ENCODE measurements at places on chromosomes 4 and X. TPM values are rescaled to one million over a fixed set of nuclear protein-coding genes. Genes with fewer than 3 reads are reported as not detected.

DNA sequence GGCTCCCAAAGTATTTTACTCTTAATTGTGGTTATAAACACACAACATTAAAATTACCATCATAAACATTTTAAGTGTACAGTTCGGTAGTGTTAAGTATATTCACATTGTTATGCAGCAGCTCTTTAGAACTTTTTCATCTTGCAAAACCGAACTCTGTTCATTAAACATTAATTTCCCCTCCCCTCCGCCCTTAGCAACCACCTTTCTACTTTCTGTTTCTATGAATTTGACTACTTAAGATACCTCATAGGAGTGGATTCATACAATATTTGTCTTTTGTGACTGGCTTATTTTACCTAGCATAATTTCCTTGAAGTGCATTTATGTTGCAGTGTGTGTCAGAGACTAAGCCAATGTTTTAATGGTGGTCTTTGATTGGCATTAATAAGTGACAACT, 32.6 kb downstream of the IL13RA1 start:
- H3K4me3 ChIP-seq = no peak overlapping the region
- H3K36me3 ChIP-seq = peaks cover 12% of the 10 kb centered on the region

REELD1 gene
- total RNA-seq = not detected

GRCh38 chr4:140078366-140078765, 75.6 kb downstream of the MAML3 start:
- H3K36me3 ChIP-seq = no peaks in the 10 kb centered on the region
- H3K27ac ChIP-seq = peak overlapping the region; percentile 86
- peaks cover 20% of the 10 kb centered on the region for H3K4me1 ChIP-seq
- H3K4me3 ChIP-seq = peak overlapping the region; percentile 45

GRCh38 chrX:12693754-12694153, 97.5 kb upstream of the PRPS2 start:
- no peak overlapping the region for H3K4me3 ChIP-seq
- DNase-seq = no peak
- H3K27me3 ChIP-seq = no peaks in the 10 kb centered on the region
- H3K27ac ChIP-seq = no peak overlapping the region
- H3K4me1 ChIP-seq = no peaks in the 10 kb centered on the region

GRCh38 chr4:101037938-101038413, 309.4 kb downstream of the PPP3CA start:
- no peak overlapping the region for H3K27ac ChIP-seq
- H3K27me3 ChIP-seq = no peaks in the 10 kb centered on the region
- H3K36me3 ChIP-seq = peaks cover 11% of the 10 kb centered on the region
- H3K4me3 ChIP-seq = no peak overlapping the region
- peaks cover 7% of the 10 kb centered on the region for H3K4me1 ChIP-seq

KDR gene
- 0.67 TPM for total RNA-seq

PLS3 gene
- 642 TPM for total RNA-seq

PCDH10 gene
- 30.5 TPM for total RNA-seq

- peaks cover 35% of the 10 kb centered on the region for H3K4me1 ChIP-seq
- no peak for DNase-seq
- H3K4me3 ChIP-seq = no peak overlapping the region
- no peaks in the 10 kb centered on the region for H3K27me3 ChIP-seq
- H3K27ac ChIP-seq = no peak overlapping the region
- peaks cover 8% of the 10 kb centered on the region for H3K36me3 ChIP-seq
Measured at GRCh38 chr4:154001193-154001592, 212.3 kb upstream of the SFRP2 start.

DNA sequence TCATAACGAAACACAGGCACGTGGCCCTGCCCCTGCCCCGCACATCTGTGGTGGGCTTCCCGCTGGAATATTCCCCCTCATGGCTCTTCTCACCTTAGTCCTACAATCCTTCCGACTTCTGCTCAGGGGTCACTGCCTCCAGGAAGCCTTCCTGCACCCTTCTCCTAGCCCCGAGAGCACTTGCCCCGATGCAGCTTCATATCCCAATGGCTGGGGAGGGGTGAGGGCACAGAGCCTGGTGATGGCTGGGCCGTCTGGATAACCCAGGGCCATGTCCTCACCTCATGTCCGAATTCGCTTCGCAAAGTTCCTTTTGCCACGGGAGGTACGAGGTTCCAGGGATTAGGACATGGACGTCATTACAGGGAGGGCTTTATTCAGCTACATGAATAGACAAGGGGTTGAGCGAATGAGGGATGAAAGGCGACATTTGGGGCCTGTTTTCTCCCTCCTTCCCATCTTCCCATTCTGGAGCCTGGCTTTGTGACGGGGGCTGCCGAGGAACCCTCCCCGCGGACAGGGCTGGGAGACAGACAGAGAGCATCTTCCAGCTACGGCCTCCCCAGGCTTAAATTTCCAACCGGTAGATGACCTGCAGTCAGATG, 35.5 kb upstream of the HMX1 start:
- peaks cover 8% of the 10 kb centered on the region for H3K4me1 ChIP-seq
- H3K36me3 ChIP-seq = peaks cover 1% of the 10 kb centered on the region
- peaks cover 14% of the 10 kb centered on the region for H3K27me3 ChIP-seq
- no peak overlapping the region for H3K27ac ChIP-seq
- peak; percentile 61 for DNase-seq

- no peaks in the 10 kb centered on the region for H3K27me3 ChIP-seq
- peak within 1 kb of the TSS; percentile 78 for H3K4me3 ChIP-seq
- H3K36me3 ChIP-seq = peaks cover 2% of the 10 kb centered on the region
- DNase-seq = peak; percentile 99
Measured at GRCh38 chr4:125314676-125315575, at the start of gene FAT4. FAT4 (plus strand) TSS chr4:125314955; CDS start chr4:125316412, 1,457 bp downstream.

DNA sequence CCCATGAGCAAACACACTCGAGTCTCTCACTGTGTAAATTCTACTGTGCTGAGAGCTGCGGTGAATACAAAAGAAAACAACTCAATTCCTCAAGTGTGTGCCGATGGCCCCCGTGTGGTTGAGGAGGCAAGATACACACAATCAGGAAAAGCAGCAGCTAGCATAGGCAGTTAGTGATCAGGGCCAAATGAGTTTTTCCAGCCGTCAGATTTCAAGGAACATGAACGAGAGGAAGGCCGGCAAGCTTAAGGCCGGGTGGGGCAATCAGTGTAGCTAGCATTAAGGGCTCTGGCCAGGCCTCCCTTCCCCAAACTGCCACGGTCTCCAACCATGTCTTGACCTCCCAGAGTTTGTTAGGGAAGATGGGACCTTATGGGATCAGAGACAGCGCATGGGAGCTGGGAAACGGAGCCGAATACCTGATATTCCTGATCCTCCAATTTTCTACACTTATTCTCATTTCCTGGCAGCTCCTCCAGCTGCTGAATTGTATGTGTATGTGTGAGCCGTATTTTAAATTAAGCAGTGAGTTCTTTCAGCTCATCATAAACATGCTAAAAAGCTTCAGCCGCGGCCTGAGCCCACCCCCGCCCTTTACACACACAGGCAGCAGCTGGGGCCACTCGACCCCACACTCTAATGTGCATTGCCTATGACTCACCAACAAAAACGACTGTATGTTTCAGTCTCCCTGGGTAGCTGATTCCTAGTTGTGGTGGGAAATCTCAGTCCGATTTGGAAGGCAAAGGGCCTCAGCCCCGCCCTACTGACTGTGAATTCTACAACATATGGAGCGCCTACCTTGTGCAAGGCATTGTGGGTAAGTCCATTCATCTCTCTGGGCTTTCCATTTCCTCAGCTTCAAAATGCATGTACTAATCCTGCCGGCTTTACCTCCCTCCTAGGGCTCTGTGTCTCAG, 59.9 kb downstream of the RTL9 start:
- no peaks in the 10 kb centered on the region for H3K27me3 ChIP-seq
- peaks cover 41% of the 10 kb centered on the region for H3K4me1 ChIP-seq
- no peak for DNase-seq
- peak overlapping the region; percentile 7 for H3K4me3 ChIP-seq

GRCh38 chrX:7262551-7262950, 114.6 kb upstream of the PUDP start:
- H3K27me3 ChIP-seq = no peaks in the 10 kb centered on the region
- H3K27ac ChIP-seq = no peak overlapping the region
- no peaks in the 10 kb centered on the region for H3K4me1 ChIP-seq
- DNase-seq = no peak

- peaks cover 21% of the 10 kb centered on the region for H3K36me3 ChIP-seq
- no peaks in the 10 kb centered on the region for H3K4me1 ChIP-seq
- H3K27me3 ChIP-seq = no peaks in the 10 kb centered on the region
- H3K4me3 ChIP-seq = no peak overlapping the region
- no peak overlapping the region for H3K27ac ChIP-seq
- no peak for DNase-seq
Measured at GRCh38 chrX:136870064-136870463, 10.5 kb downstream of the RBMX start.

GRCh38 chr4:81459228-81459627, 12.5 kb downstream of the RASGEF1B start:
- peaks cover 19% of the 10 kb centered on the region for H3K27me3 ChIP-seq
- H3K27ac ChIP-seq = no peak overlapping the region
- H3K4me1 ChIP-seq = no peaks in the 10 kb centered on the region
- peaks cover 6% of the 10 kb centered on the region for H3K36me3 ChIP-seq

- H3K27ac ChIP-seq = no peak overlapping the region
- no peaks in the 10 kb centered on the region for H3K36me3 ChIP-seq
- H3K4me1 ChIP-seq = no peaks in the 10 kb centered on the region
- H3K27me3 ChIP-seq = no peaks in the 10 kb centered on the region
Measured at GRCh38 chrX:38124000-38124399, 96.7 kb downstream of the SRPX start.

DNA sequence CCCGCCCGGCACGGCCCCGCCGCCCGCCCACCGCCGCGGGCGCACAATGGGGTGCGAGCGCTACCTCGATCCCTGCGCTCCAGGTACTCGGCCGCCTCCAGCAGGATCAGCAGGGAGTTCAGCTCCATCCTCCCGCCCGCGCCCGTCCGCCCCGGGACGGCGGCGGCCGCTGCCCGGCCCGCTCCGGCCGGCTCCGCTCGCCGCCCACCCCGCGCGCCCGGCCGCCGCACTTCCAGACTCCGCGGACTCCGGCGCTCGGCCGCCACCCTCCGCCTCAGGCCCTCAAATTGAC, at the start of gene MXD4:
MXD4 (minus strand) TSS at position 257 of the 292 bp plus-strand sequence; CDS start at position 128, 129 bp downstream.
- peak within 1 kb of the TSS; percentile 74 for H3K4me3 ChIP-seq
- H3K36me3 ChIP-seq = no peaks in the 10 kb centered on the region
- H3K4me1 ChIP-seq = peaks cover 17% of the 10 kb centered on the region
- DNase-seq = no peak

NMU gene
- 0.80 TPM for total RNA-seq

BEND2 gene
- not detected for total RNA-seq

TCEAL5 gene
- not detected for total RNA-seq

OTC gene
- total RNA-seq = not detected

DNA sequence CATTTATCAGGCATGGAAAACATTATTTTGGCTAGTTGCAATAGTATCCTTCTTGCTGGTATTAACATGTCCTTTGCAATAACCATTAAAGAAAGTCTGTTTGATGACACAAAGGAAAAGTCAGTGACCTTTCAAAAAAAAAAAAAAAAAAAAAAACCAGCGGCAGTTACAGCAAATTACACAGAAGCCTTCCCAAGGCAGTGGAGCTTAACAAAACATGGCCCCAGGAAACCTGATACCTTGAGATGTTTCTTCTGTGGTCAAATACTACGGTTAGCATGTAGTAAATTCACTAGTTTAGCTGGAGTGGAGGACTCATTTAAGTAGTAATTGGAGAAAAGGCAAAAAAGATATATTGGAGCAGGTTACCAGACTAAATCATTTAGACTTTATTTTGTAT, 359.1 kb downstream of the DACH2 start:
- no peaks in the 10 kb centered on the region for H3K36me3 ChIP-seq
- no peak overlapping the region for H3K4me3 ChIP-seq
- H3K27ac ChIP-seq = no peak overlapping the region
- H3K4me1 ChIP-seq = no peaks in the 10 kb centered on the region
- no peaks in the 10 kb centered on the region for H3K27me3 ChIP-seq
- DNase-seq = no peak

DNA sequence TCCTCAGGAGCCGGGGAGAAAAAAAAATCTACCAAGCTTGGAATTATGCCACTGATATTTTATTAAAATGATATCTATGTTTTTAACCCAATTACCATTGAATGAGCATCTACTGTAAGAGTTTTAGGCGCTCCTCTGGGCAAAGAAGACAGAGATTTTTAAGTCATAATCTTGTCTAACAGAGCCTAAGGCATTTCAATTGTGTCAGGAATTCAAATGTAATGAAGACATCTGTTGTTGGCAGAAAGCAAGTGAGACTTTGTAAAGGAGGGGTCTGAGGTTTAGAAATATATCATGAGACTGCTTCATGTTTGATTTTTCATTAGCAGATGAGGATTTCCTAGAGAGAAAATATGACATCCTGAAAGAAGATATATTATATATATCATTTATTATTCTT, 1158.1 kb downstream of the FSTL5 start:
- no peak overlapping the region for H3K4me3 ChIP-seq
- no peaks in the 10 kb centered on the region for H3K27me3 ChIP-seq
- no peak overlapping the region for H3K27ac ChIP-seq
- H3K4me1 ChIP-seq = no peaks in the 10 kb centered on the region
- DNase-seq = no peak
- H3K36me3 ChIP-seq = no peaks in the 10 kb centered on the region

- no peak overlapping the region for H3K27ac ChIP-seq
- H3K4me3 ChIP-seq = no peak overlapping the region
- H3K27me3 ChIP-seq = no peaks in the 10 kb centered on the region
- H3K36me3 ChIP-seq = no peaks in the 10 kb centered on the region
Measured at GRCh38 chr4:168501407-168501806, 4.6 kb downstream of the PALLD start.

GRCh38 chr4:166239354-166239753, 366.3 kb downstream of the TLL1 start:
- no peak for DNase-seq
- H3K27me3 ChIP-seq = peaks cover 5% of the 10 kb centered on the region
- no peaks in the 10 kb centered on the region for H3K4me1 ChIP-seq
- H3K4me3 ChIP-seq = no peak overlapping the region

- H3K27me3 ChIP-seq = no peaks in the 10 kb centered on the region
- H3K27ac ChIP-seq = no peak overlapping the region
- H3K4me3 ChIP-seq = no peak overlapping the region
- peaks cover 29% of the 10 kb centered on the region for H3K4me1 ChIP-seq
Measured at GRCh38 chr4:26175006-26175786, 145.6 kb upstream of the RBPJ start.

DNA sequence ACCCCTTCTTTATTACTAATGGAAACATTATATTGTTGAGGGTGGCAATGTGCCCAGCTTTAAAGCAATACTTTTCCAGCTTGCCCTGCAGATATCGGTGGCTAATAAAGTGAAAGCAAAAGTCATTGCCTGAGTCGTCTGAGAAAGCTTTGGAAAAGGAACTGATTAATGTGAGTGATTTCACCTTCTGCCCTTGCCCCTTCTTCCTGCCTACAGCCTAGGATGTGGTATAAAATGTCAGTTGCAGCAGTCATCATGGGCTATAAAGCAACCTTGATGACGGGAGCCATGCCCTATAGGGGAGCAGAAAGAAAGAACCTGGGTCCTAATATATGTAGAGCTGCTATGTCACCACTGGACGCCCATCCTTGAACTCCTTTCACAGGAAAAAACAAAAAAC, 132.4 kb upstream of the USP9X start:
- H3K27me3 ChIP-seq = no peaks in the 10 kb centered on the region
- no peak overlapping the region for H3K27ac ChIP-seq
- no peaks in the 10 kb centered on the region for H3K36me3 ChIP-seq
- peak overlapping the region; percentile 22 for H3K4me3 ChIP-seq
- H3K4me1 ChIP-seq = peaks cover 7% of the 10 kb centered on the region

GRCh38 chr4:10007793-10008608, 13.3 kb downstream of the SLC2A9 start:
- peaks cover 7% of the 10 kb centered on the region for H3K27me3 ChIP-seq
- H3K36me3 ChIP-seq = no peaks in the 10 kb centered on the region
- H3K4me3 ChIP-seq = no peak overlapping the region

- no peak overlapping the region for H3K4me3 ChIP-seq
- H3K27ac ChIP-seq = no peak overlapping the region
- peak; percentile 67 for DNase-seq
- no peaks in the 10 kb centered on the region for H3K27me3 ChIP-seq
- peaks cover 3% of the 10 kb centered on the region for H3K4me1 ChIP-seq
Measured at GRCh38 chr4:3228881-3229280, 20.1 kb upstream of the MSANTD1 start.

Data from chondrocyte (in vitro differentiated cells).